ENCODE measurements at places on chromosomes 4 and X.
A peak's percentile ranks its signal among the peaks of the same experiment; 100 is the strongest.

DNA sequence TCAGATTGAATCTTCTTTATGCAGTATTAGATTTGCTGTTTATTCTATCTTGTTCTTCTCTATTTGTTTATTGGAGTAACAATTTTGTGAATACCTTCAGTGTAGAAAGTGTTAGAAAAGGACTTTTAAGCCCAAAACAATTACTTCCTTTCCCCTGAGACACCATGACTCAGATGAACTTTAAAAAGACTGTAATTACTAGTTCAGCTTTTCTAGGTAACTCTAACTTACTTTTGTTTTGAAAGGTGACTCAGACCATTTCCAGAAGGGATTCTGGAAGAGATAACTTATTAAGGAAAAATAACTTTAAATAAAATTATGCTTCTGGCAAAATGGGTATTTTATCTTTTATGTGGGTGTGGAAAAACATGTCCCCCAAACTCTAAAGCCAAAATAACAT lies 561.5 kb upstream of the PCDH10 start:
- DNase-seq, result no peak

- DNase-seq, result no peak
Observed at GRCh38 chr4:38119668-38120385, 159.6 kb downstream of the PTTG2 start.

DNA sequence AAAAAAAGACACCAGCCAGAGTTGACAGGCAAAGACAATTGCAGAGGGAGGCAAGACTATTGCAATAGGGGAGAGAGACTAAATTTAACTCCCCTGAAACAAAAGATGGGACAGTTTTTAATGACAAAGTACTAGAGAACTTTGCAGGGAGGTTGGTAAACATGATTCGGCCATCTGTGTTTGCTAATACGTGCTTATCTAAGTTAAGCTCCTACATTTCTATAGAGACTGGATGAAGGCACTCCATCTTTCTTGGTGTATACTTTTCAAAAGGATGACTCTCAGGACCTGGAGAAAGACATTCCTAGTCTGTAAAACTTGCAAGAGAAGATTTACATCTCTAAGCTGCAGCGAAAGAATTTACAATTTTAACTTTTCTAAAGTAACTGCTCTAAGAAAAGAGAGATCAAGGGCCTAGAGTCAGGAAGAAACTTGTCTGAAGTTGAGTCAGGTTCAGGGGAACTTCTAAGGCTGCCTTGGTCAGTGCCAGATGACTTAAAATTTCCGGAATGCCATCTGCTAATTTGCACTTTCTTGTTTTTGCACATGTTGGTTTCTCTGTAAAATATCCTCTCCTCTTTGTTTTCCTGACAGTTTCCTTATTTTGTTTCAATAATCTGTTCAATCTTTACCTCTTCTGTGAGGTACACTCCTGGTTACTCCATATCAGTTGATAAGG lies 10.6 kb downstream of the ADAM29 start:
- no peak for DNase-seq

DNA sequence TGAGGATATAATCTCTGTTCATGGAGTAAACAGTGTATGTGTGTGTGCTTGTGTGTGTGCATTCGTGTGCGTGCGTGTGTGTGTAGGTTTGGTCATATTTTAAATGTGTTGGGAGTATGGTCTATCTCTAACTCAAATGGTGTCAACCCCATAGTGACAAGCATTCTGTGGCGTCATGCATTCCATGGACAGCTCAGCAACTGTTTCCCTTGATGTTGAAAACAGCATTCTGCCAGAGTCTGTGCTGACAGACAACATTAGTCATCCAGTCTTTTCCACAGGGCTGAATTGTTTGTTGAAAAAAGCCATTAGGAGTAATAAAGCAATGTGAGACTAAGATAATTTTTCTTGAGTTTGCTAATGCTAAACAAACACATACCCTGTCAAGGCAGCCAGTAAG lies 706.6 kb downstream of the PCDH19 start:
- peak; percentile 3 for DNase-seq

DNA sequence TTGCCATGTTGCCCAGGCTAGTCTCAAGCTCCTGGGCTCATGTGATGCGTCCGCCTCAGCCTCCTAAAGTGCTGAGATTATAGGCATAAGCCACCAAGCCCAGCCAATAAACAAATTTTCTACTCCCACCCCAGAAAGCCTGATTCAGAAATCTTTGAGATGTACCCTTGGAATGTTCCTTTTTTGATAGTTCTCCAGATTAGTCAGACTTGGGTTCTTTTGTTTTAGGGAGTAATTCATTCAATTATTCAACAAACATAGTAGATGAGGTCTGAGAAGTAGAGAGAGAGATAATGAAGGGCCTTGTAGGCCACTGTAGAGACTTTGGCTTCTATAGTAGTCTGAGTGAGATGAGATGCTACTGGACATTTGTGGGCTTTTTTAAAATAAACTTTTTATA lies 27.8 kb downstream of the RP2 start:
- no peak for DNase-seq

GRCh38 chrX:12804655-12805054 lies 13.4 kb downstream of the PRPS2 start:
- DNase-seq, result no peak

GRCh38 chr4:94649381-94650133 lies 108.2 kb upstream of the BMPR1B start:
- no peak for DNase-seq

DNA sequence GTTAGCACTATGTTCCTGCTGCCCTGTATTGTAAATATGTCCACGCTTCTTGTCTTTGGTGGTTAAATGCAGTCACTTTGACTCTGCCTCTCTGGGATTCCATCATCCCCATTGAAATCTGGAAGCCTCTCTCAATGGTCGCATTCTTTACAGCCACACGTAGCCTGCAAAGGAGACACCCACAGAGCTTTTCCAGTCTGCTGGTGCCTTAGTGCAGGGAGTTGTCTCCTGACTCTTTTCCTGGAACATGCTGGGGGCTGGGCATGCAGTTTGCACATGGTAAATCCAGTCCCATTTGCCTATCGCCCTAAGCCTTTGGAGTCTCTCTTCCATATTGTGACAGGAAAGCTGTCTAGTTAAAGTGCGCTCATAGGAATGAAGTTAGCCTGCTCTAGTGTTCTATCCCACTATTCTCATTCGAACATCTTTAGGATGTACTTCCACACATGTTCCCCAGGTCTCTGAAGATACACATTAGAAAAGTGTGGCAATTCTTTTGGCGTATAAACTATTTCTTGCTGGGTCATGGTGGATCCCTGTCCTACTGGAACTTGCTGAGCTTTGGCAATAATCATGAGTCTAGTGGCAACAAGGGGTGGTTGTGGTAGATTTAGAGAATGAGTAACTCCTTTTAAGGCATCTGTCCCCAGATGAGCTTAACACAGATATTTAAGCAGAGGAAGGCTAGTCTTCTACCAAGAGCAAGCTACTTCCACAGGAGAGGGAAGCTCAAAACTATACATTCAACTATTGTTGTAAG lies 33.7 kb downstream of the COQ2 start:
- no peak for DNase-seq

- no peak for DNase-seq
Observed at GRCh38 chr4:156677131-156677531, 294.5 kb downstream of the PDGFC start.

Measured in NCI-H748 treated with DMSO at 0.1 percent for 48 hours (cell line).